ENCODE measurements at places on chromosomes 6 and 20. TPM values are rescaled to one million over a fixed set of nuclear protein-coding genes. Genes with fewer than 3 reads are reported as not detected.

- no peak for DNase-seq
Measured at GRCh38 chr6:37100745-37101144, 69.2 kb upstream of the PIM1 start.

DNA sequence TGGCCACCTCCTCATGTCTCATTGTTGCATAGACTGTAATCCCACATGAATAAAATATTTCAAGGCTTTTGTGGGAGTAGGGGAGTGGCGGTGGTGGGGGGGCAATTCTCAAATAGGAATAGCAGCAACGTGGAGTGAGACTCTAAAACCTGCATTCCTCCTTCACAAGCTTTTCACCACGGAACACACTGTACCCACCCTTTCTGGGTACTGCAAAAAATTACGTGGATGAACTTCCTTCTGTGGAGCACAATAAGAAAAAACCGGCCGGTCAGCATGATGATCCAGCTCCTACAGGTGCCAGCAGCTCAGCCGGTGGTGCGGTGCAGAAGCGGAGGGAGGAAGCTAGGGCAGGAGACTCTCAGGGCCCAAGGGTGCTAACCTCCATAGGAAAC is 930 bp upstream of the RRAGD start:
- DNase-seq, result no peak

DNA sequence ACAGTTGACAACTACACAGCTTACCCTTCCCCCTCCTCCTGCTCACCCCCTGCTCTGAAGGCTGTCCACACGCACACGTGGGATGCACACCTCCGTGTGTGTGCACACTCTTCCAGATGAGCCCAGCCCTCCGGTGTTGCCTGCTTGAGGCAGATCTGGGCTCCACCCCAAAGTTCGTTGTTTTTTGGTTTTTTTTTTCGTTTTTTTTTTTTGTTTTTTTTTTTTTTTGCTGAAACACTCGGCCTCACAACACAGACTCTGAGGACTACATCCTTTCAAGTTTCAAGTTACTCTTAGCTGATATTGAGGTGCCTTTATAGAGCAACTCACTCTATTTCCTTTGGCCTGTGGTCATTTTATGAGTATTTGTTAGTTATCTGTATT is 88.2 kb downstream of the RREB1 start:
- no peak for DNase-seq

DNA sequence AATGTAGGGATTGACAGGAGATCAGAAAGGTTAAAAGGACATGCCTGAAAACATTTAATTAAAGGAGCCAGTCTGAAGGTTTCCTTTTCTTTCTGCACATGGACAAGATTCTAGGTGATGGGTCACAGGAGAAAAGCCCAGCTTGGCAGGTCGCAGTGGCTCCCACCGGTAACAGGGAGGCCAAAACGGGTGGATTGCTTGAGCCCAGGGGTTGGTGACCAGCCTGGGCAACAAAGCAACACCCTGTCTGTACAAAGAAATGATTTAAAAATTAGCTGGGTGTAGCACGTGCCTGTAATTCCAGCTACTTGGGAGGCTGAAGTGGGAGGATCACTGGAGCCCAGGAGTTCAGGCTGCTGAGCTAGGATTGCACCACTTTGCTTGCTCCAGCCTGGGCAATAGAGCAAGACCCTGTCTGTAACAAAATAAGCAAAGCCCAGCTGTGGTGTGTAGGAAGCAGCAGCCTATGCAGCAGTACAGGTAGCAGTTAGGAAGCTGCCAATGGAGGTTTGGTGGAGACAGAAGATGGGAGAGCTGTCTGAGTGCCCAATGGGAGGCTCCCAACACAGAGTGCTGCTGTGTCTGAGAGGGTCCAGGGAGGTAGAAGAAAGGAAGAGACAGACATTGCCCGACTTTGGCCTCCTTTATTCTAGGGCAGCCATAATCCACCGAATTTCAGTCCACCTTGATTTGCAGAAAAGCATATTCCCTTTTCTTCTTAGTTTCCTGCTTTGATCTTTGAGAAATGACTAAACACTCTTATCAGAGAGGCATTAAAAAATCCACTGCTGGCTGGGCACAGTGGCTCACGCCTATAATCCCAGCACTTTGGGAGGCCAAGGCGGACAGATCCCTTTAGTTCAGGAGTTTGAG is 7.1 kb upstream of the AP5S1 start:
- DNase-seq, result no peak

GRCh38 chr20:62400021-62400420 is 7.1 kb downstream of the CABLES2 start:
- no peak for DNase-seq

DNA sequence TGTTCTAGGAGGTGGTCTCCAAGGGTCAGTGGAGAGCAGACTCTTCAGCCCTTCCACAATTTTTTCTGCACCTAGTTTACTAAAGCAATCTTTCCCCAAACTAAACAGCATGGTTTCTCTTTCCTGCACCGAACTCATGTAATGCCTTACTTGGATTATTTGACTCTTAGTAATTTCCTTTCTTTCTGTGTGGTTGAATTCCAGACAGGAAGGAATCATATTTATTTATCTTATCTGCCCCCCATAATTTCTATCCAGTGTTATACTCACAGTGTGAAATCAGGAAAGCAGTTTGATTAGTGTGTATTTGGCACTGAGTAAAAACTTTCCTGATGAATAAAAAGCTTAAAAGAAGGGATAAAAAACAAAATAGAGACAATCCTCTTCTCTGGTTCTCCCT is 140.3 kb upstream of the STMND1 start:
- DNase-seq, result no peak

The CLVS2 gene
- total RNA-seq, result 0.11 TPM

GRCh38 chr6:131765081-131765803 is 42.6 kb upstream of the ENPP1 start:
- no peak for DNase-seq

GRCh38 chr6:133467231-133467981 is 226.2 kb downstream of the EYA4 start:
- DNase-seq, result no peak

DNA sequence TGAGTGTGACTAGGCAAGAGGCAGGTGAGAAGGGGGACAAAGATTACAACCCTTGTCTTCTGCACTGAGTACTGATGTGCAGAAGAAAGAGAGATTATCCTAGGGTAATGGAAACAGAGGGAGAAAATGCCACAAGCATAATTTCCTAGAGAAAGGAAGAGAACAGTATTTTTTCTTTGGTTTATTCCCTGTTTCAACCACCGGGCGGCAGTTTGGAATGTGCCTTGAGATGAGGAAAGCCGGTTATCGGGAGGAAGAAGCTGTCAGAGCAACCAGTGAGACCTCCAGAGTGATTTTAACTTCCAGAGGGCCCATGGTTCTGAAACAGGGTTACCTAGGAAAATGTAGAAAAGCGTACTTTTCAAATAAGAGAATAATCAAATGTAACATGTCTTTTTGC is 121.4 kb downstream of the REV3L start:
- no peak for DNase-seq

DNA sequence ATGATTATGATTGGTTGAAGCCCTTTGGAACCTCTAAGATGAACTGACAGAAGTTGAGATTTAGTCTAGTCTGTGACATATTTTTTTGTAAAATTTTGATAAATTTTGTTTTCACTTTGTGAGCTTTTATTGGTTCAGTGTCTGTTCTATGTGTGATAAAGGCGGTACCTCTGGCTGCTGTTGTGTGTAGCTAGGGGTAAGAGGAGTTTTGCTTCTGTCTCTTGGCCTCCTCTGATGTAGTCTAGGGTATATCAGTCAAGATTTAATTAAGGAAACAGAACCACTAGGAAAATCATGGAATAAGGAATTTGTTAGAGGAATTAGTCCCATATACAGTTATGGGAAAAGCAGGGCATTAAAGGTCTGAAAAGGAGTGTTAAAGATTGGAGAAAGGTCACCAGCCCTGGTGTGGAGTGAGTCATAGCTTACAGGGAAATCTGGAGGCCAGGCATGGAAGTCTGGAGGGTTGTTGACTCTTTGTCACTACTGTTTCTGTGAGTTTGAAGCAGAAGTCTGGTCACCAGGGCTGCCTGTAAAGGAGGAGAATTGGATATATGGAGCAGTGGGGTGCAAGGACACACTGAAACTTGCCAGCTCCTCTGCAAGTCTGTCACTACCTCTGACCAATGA is 28.5 kb downstream of the CDC5L start:
- no peak for DNase-seq

GRCh38 chr20:31833130-31833930 is 12.1 kb downstream of the FOXS1 start:
- DNase-seq, result peak; percentile 80

DNA sequence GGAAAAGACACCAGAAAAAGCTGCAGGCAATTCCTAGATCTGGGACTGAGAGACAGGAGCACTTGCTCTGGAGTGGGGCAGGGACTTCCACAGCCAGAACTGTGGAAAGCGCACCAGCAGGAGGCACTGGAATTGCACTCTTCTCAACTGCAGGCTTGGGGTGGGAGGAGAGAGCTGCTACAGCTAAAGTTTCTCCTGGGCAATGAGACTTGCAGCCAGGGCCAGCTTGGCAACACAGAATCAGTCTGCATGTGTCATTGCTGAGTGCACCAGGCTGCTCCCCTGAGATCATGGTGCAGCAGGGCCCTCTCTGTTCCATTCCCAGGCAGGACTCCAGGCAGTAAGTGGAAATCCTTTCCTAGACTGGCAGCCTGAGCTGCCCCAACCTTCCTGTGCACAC is 145.8 kb downstream of the INSM1 start:
- no peak for DNase-seq

GRCh38 chr6:31225735-31226134 is 46.2 kb downstream of the HLA-C start:
- no peak for DNase-seq

GRCh38 chr6:77034161-77034560 is 429.1 kb downstream of the HTR1B start:
- no peak for DNase-seq

- no peak for DNase-seq
Measured at GRCh38 chr6:63444768-63445167, 125.0 kb upstream of the LGSN start.

The LAMA4 gene
- total RNA-seq, result 71.1 TPM

- no peak for DNase-seq
Measured at GRCh38 chr6:167569879-167570278, 245.0 kb downstream of the TTLL2 start.

DNA sequence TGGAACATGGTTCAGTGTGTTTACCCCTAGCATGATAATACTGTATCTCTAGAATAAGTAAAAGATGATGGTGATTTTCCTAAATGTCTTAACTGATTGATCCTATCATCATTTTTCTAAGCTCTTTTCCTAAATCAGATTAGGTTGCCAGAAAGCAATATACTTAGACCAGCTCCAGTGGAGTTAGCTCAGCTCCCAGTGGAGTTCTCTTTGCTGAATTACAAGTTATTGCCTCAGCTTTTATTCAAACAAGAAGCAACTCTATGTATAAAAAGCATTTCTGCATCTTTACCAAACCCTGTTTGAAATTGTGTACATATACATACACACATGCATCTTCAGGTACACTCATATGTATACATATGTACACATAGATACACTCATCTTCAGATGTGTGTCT is 44.9 kb downstream of the SNX9 start:
- DNase-seq, result no peak

- peak; percentile 45 for DNase-seq
Measured at GRCh38 chr6:105880030-105880492, 206.1 kb upstream of the PRDM1 start.
